ENCODE measurements at places on chromosomes 13 and 19. TPM values are rescaled to one million over a fixed set of nuclear protein-coding genes. Genes with fewer than 3 reads are reported as not detected.

Gene CYP2A13
- polyA plus RNA-seq: not detected

DNA sequence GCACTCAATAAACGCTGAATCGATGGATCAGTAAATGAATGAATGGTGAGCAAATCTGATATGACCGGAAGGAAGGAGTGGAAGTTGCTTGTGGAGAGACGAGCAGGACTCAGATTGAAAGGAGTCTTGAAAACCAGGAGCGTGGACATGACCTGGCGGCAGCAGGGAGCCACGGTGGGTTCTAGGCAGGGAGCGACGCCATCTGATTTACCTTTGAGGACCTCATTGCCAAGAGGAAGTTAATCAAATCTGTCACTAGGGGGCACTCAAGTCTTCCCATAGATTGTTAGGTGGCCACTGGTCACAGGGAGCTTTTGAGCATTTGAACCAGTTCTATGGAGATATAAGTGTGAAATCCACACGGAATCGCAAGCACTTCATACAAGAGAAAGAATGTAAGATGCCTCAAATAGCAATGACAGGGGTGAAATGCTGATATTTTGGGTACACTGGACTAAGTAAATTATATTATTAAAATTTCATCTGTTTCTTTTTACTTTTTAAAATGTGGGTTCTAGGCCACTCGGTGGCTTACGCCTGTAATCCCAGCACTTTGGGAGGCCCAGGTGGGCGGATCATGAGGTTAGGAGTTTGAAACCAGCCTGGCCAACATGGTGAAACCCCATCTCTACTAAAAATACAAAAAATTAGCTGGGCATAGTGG is 9.2 kb upstream of the FBN3 start:
- peak; percentile 76 for DNase-seq

GRCh38 chr13:50299546-50300249 is 284.5 kb downstream of the KCNRG start:
- DNase-seq: peak; percentile 82

GRCh38 chr13:39952249-39953233 is 297.1 kb downstream of the COG6 start:
- no peak for DNase-seq

Gene ZNF555
- 2.1 TPM for polyA plus RNA-seq

DNA sequence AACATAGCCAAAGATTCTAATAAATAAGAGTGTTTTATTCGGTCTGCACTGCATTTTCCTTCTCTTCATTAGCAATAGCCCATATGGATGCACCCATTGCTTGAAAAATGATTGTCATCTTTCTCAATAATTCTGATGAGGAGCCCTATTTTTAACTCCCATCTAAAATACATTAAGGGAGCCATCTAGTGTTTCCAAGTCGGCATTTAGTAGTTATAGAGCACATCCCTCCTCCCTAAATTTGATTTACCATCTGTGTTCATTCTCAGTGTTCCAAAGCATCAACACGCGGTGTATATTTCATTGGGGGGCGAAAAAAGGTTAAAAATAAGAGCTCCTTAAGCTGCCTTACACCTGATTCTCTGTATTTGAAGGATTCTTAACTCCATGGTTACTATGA is 119.2 kb upstream of the IPO5 start:
- DNase-seq: no peak

Gene ACTMAP
- polyA plus RNA-seq: 3.2 TPM

Gene PINLYP
- polyA plus RNA-seq: 3.5 TPM

- DNase-seq: no peak
These were observed 12.9 kb downstream of the MYDGF start for GRCh38 chr19:4657262-4657661.

- peak; percentile 42 for DNase-seq
These were observed 2.8 kb upstream of the LENG1 start for GRCh38 chr19:54162241-54162805.

DNA sequence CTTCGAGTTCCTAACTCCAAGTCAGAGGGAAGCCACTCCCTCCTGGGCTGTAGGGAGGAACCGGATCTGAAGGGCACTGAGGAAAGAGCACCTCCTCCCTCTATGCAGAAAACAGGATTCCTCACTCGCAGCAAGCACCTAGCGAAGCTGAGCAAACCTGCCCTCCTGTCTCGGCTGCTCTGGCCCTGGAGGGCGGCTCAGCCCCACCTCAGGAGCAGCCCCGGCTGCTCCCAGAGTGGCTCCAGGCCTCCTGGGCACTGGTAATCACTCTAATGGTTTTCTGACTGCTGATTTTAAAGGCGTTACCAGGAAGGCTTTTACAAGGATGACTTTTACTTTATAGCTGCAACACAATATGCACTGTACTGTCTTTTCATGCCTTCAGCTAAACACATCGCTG is 312.5 kb downstream of the TEX29 start:
- no peak for DNase-seq

Gene KLF12
- 8.2 TPM for polyA plus RNA-seq

Gene FAAP24
- polyA plus RNA-seq: 7.7 TPM

Gene ZNF155
- 0.69 TPM for polyA plus RNA-seq

- no peak for DNase-seq
These were observed 15.3 kb downstream of the NKPD1 start for GRCh38 chr19:45145270-45146189.

Gene ATP12A
- 5.2 TPM for polyA plus RNA-seq

Gene KANK3
- polyA plus RNA-seq: 1.9 TPM

Gene IRS2
- polyA plus RNA-seq: 6.2 TPM

Gene ARHGEF7
- polyA plus RNA-seq: 20.6 TPM

DNA sequence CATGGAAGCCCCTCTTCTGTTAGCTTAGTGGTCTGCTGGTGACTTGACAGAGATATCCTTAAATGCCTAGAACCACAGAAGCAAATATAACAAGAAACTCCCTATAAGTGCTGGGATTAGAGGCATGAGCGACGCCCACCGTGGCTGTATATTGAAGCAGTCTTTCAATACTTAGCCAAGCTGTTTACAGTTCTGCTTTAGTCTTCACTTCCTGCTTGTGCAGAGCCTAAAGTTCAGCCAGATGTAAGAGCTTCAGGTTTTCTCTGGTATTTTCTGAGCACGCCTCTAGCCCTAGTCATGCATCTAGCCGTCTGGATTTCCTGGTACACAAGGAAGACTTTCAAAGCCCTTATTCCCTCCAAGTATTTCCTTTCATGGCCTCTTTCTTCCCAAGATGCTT is 28.5 kb downstream of the TRPM4 start:
- no peak for DNase-seq

DNA sequence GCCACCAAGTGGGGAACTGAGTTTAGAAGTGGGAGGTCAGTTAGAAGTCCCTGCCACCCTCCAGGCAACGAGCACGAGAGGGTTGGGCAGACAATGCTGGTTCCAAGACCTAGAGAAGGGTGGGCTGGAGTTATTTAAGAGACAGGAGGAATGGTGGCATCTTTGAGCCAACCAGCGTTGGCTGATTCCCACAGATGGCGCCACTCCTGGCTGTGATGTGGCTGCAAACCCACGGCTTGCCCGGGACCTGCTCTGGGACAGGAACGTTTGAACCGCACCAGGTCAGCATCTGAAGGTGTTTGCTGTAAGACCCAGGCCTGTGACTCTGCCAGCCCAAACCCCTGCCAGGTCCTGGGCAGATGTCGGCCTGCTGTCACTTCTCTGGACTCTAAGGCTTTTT is 42.8 kb downstream of the BICRA start:
- no peak for DNase-seq

Gene PNMA8C
- not detected for polyA plus RNA-seq

DNA sequence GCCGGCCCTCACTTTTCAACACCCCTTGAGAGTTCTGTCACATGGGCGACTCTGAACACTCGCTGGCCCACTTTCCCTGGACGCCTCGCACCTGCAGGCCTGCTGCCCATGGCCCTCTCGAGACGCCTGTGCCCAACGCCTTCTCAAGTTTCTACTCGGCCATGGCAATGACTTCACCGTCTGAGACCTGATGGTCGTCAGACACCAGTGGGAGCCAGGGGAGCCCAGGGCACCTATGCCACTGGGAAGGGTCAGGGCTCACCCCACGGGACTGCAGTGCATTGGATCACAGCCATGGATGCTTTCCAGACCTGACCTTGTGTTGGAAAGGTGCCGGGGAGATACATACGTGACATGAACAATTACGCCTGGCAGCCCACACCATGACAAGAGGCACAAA is 60.1 kb downstream of the KLF2 start:
- DNase-seq: no peak

Gene ZNF285
- polyA plus RNA-seq: 0.53 TPM

GRCh38 chr13:99994638-99995020 is 13.0 kb downstream of the ZIC2 start:
- no peak for DNase-seq

- no peak for DNase-seq
These were observed 2683.8 kb downstream of the PCDH9 start for GRCh38 chr13:64546371-64546770.

Gene UPK1A
- 0.83 TPM for polyA plus RNA-seq

GRCh38 chr19:38869160-38869835 is 8.8 kb downstream of the RINL start:
- DNase-seq: no peak

DNA sequence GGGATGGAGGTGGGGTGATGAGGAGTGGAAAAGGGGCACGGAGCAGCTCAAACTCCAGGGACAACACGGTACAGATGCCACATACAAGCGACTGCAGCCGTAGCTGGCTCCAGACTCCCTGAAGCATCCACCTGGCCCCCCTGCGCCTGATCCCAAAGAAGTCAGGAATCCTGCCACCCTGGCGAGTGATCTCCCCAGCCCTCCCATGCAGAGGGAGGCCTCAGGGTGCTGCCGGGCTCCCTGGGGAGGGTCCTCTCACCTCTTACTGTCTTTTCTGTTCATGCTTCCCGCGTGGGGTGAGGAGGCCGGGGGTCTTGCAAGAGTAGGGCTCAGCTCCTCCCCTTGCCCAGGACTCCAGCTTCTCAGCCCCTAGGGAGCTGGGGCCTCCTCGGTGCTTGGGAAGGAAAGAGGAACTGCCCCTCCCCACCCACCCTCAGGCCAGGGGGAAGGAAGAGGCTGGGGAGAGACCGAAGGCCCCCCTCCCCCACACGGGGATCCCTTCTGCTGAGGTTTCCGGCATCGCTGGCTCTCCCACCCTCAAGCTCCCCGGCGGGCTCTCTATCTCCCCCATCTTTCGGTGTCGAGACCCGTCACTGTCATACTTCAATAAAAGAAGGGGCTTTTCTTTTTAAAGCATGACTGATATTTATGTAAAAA is at the start of gene RASGRP4:
Gene RASGRP4 (minus strand): TSS at position 410 of the 657 bp plus-strand sequence. CDS start 128 bp downstream, at position 282.
- DNase-seq: no peak
